ENCODE measurements at places on chromosomes 16 and 17.

GRCh38 chr17:37737971-37738370 is 6.9 kb downstream of the HNF1B start:
- no peak for DNase-seq

GRCh38 chr17:50425682-50426471 is at the start of gene ACSF2:
TSS of gene ACSF2 (plus strand) at chr17:50426218. CDS start at chr17:50426262, 44 bp downstream.
- peak; percentile 63 for DNase-seq

DNA sequence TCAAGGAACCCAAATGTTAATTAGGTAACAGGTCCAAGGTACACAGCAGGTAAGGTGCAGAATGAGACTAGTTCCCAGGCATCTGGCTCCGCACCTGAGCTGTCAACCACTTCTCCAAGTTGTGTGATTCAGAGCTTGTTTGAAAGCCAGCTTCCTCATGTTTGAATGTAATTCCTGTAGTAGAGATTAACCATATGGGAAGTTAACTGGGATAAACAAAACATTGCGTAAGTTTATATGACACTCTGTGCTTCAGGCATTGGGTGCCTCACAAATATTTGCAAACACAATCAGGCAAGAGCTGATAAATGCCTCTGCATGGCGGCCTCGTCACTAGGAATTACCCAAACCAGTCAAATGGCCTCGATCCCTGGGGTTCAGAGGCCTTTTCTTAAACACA is 27.9 kb upstream of the CPHXL start:
- no peak for DNase-seq

DNA sequence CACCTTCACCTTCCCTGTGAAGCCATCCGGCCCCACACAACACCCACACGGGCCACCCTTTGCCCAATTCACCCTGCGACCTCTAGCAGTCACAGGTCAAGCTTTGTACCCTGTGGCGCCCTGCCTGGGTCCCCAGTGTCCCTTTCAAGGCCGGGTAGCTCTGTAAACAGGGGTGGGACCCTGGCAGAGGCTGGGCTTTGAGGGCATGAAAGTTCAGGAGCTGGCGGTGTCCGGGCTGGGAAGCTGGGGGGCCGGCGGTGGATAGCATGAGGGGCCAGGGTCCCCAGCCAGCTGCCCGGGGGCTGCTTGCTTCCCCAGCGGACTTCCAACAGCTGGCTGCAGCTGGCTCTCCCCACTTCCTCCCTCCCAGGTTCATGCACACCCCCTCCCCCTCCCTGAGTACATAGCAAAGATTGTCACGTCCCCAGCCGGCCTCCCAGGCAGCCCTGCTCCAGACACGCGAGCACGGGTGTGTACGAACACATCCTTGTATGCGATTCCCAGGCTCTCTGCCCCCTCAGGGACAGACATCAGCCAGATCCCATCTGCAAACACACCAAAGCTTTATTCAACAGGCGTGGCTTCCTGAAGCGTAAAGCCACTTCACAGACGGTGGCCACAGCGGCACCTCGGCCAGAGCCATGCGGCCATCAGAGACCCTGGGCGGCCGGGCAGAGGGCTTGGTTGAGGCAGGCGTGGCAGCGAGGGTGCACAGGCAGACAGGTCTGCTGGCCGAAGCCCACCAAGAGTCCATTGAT is 8.2 kb downstream of the NTHL1 start:
- no peak for DNase-seq

- peak; percentile 86 for DNase-seq
Observed at GRCh38 chr17:7220593-7221277, 997 bp downstream of the ACADVL start.

GRCh38 chr17:74978240-74978639 is 5.7 kb upstream of the HID1 start:
- no peak for DNase-seq

- DNase-seq, result no peak
Observed at GRCh38 chr17:15926039-15926740, 18.7 kb upstream of the ADORA2B start.

DNA sequence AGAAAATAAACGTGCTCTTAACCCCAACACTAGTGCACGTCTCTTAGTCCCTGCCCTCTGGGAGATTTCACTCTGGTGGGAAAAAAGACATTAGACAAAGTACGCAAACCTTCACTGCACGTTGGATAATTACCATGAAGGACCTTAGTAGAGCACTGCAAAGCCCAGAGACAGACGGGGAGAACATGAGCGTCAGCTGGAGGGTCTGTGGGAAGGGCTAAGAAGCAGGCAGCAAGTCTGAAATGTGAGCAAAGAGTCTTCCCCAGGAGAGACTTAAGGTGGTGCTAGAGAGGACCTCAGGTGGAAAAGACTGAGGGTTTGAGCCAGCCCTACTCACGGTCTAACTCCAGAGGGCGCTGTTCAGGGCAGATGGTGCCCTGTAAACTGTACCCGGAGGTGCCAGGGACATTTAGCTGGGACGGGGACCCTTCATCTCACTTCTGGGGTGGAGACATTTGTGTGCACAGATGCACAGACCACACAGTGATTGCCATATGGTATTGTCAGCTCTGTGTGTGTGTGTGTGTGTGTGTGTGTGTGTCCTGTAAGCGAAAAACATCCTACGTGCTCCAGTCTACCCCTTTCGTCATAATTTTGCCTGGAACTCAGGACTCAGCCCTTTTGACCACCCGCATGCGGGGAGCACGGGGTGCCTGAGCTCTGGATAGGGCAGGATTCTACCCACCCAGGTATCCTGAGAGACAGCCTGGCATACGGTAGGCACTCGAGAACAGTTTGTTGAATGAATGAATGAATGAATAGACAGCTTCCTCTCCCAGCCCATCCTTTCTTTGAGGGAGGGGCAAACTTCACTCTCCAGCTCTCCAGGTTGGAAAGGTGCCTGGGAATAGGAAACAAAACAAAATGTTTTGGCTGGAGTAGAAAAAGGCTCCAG is 10.1 kb upstream of the STAC2 start:
- peak; percentile 38 for DNase-seq

DNA sequence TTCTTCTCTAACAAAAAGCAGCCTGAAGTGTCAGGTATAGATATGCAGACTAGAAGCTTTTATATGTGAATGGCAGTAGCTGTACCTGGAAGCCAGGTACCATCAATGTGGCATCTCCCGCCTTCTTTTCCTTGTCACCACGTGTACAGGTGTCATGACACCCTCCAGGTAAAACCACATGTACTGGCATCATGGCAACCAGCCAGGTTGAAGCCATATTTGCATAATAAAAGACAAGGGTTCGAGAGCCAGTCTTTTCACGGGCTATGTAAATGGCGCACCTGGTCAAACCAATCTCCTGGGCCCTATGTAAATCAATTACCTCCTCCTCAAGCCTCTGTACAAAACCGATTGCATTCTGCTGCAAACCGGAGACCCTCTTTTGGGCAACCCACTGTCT is 541.3 kb downstream of the CDH11 start:
- DNase-seq, result no peak

GRCh38 chr17:34542700-34543336 is 36.6 kb upstream of the TMEM132E start:
- peak; percentile 65 for DNase-seq

GRCh38 chr17:3657874-3658783 is 10.2 kb downstream of the TAX1BP3 start:
- no peak for DNase-seq

DNA sequence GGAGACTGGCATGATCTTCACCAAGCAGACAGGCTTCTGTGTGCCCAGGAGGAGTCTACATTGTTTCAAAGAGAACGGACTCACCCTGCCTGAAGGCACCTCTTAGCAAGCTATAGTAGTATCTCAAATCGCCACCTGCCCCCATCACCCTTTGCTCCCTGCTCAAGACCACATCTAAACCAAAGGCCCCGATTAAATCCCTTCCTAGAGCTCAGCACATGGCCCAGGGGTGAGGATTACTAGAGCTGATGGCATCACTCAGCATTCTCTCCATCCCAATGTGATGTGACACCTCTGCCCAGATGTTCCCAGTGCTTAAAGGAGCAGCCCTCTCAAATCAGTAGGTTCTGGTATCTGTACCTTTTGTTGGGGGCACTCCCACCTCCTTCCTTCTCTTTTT is 8.0 kb upstream of the CDC42EP4 start:
- no peak for DNase-seq

GRCh38 chr17:46789610-46790009 is 28.9 kb downstream of the WNT3 start:
- no peak for DNase-seq

DNA sequence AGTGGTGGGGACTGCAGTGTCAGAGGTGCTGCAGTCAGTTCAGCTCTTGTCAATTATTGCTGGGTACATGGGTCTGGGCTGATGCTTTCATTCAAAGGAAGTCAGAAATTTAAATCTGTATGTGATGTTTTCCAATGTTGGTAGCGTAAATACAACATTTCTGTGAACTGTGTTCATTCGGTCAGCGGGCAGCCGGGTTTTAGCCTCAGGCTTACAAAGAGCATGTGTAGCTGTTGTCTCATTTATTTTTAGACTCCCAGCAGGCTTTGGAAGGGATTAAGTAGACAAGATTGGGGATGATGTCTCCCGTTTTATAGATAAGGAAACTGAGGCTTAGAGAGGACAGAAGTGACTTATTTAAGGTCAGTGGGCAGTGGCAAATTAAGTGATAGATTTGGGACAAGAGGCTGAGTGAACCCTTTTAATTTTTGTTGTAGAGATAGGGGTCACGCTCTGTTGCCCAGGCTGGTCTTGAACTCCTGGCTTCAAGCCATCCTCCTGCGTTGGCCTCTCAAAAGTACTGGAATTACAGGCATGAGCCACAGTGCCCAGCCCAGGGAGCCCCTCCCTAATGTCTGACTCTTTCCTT is 8.1 kb downstream of the AQP8 start:
- no peak for DNase-seq

DNA sequence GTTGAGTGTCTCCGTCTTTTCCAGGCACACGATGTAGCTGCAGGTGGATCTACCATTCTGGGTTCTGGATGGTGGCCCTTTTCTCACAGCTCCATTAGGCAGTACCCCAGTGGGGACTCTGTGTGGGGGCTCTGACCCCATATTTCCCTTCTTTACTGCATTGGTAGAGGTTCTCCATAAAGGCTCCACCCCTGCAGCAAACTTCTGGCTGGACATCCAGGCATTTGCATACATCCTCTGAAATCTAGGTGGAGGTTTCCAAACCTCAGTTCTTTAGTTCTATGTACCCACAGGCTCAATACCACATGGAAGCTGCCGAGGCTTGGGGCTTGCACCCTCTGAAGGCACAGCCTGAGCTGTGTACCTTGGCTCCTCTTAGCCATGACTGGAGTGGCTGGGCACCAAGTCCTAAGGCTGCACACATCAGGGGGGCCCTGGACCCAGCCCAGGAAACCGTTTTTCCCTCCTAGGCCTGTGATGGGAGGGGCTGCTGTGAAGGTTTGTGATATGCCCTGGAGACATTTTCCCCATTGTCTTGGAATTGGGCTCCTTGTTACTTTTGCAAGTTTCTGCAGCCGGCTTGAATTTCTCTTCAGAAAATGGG is 14.0 kb downstream of the ABCC1 start:
- no peak for DNase-seq

- DNase-seq, result no peak
Observed at GRCh38 chr17:73347351-73347750, 35.5 kb upstream of the CDC42EP4 start.

DNA sequence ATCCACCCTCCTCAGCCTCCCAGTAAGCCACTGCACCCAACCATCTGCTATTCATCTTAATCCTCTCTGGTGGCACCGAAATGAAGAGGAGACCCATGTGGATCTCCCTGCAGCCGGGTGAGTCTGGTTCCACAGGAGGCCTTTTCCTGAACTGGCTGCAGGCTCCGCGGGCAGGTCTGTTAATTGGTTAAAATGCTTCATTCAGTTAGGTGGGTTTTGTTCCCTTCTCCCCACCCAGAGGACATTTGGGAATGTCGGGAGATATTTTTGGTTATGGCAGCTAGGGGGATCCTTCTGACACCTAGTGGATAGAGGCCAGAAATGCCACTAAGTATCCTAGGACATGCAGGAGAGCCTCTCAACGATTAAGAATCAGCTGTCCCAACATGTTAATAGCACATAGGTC is 16.7 kb downstream of the C16orf54 start:
- DNase-seq, result peak; percentile 11

GRCh38 chr17:6473128-6473767 is 29.0 kb downstream of the PIMREG start:
- peak; percentile 64 for DNase-seq

DNA sequence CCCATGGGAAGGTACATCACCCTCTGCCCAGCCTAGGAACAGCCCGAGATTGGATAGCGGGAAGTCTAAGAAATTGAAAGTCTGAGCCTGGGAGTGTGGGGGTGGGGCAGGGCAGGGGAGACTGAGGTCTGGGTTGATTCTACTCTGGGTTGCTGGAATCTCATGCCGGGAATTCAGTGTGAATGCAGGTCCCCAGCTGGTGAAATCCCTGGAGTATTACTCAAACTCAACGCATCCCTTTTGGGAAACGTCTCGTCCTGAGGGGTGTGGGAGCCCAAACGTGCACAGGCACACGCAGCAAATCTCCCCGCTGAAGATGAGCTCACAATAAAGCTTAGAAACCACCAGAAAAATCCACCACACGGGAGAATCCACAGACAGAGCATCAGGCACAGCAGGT is 55.4 kb downstream of the SOCS1 start:
- no peak for DNase-seq

GRCh38 chr17:79840269-79840988 is 1.2 kb upstream of the CBX4 start:
- DNase-seq, result no peak

DNA sequence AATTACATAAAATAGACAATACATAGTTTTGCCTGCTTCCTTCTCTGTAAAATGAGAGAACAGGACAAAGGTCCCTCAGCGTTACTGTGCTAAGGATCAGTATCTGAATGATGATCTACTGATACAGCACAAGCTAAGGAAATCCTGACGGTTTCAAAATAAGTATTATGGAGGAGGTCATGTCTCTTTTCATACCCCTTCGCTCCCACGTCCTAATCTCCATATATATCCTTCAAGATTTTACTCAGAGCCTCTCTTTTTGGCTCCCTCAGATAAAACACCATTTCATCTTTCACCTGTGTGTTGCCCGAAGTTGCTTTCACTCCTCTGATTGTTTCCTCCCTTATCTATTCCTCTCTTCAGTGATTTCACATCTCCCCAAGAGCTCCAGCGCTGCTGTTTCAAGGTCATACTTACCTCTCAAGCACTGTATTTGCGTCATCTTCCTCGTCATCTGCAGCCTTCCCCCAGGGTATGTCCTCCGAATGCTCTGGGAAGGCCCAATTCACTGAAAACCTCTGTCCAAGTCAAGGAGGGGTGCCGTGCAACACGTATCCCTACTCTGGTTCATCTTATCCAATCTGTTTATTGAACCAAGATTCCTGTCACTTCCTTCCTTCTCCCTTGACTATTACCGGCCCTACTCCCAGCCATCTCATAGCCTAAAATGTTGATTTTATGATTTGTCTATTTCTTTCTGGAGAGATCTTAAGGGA is 1.2 kb upstream of the BLTP2 start:
- peak; percentile 25 for DNase-seq

- no peak for DNase-seq
Observed at GRCh38 chr16:10339777-10340732, 45.8 kb upstream of the ATF7IP2 start.

- no peak for DNase-seq
Observed at GRCh38 chr17:66805567-66805966, 29.4 kb upstream of the CACNG5 start.

GRCh38 chr16:3874794-3875692 is 5.5 kb downstream of the CREBBP start:
- DNase-seq, result peak; percentile 3

- DNase-seq, result no peak
Observed at GRCh38 chr16:81654346-81654745, 124.7 kb upstream of the PLCG2 start.

Measured in hematopoietic multipotent progenitor cell treated with erythropoietin and hydrocortisone succinate and interleukin-3 and kit ligand, for 17 days (in vitro differentiated cells).